ENCODE measurements at places on chromosomes 6 and 20.

GRCh38 chr6:17202526-17202925 is 78.6 kb upstream of the RBM24 start:
- no peak for DNase-seq

- no peak for DNase-seq
Observed at GRCh38 chr6:170525795-170526194, 27.3 kb downstream of the PSMB1 start.

- DNase-seq, result no peak
Observed at GRCh38 chr6:44234101-44235025, 11.0 kb downstream of the SLC29A1 start.

GRCh38 chr20:46599227-46599987 is 49.0 kb upstream of the OCSTAMP start:
- DNase-seq, result no peak

DNA sequence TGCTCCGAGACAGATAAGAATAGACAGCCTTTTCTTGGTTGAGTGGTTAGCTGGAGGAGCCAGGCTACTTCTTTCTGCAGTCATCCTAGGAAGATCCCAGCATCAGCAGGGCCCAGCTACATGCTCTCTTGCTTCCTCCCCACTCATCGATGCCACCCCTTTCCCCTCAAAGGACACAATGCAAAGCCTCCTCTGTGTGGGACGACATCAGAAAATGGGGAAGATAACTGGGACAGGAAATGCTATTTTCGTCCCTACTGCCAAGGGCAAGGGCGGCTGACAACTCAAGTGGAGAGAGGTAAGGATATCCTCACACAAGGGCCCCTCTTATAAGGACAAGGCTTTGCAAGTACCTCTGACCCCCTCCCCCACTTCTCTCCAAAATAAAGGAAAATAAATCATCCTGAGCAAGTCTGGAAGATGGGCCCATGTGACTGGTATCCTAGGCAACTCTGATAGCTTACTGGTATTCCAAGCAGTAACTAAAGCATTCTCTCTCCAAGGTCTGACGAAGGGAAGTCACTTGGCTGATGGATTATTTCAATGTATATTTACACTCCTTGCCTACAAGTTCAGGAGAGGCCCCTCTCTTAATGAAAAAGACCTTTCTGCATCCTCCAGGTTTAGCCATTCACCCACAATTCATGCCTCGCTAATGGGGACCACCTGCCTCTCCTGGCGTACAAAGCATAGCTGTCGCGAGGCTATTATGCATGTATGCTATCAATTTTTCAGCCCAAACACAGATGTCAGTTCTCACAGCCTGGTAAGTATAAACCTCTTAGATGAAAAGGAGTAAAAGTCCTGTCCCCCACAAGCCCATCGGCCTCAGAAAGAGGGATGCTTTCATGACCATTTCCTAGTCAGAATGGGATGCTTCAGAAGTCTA is 11.3 kb downstream of the ELMO2 start:
- no peak for DNase-seq

DNA sequence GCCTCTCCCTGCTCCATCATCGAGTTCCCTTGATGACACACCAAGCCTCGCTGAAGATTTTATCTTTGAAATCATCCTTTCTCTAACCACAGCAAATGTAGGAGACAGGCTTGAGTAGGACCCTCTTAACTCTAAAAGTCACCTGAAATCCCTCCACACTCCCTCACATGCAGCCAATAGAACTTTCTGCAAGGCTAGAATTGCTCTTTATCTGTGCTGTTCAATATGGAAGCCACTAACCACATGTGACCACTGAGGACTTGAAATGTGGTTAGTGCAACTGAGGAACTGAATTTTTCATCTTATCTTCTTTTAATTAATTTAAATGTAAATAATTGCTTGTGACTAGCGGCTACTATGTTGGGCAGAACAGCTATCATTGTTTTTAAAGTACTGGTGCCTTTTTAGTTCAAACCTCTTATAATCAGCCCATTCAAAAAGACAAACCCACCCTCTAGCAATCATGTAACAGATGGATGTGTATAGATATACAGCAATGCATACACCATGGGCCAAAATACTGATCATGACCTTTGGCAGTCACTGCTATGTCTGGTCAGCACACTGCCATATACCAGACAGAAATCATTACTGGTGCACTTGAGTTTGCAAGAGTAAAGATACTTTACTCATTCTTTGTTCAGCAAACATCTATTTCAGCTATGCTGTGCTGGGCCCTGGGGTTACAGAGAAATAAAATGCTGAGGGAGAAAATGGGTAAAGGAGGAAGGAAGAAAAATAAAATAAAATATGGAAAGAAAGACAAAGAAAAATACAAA is 50.0 kb downstream of the GFOD1 start:
- no peak for DNase-seq

DNA sequence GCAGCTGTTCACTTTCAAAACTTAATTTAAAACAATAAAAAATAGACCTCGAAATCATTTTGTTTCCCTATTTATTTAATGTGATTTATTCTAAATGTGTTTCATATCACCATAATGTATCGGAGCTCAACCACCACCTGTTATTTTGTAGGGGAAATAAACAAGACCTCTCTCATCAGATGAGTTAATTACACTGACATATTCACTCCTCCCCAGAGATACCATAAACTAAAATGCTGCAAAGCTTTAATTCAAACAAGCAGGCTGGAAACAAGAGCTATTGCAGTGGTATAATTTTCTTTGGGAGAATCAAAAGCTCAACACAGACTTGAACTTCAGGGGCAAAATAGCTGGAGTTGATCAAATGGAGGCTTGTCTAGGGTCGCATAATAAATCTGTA is 303.5 kb upstream of the TSHZ2 start:
- DNase-seq, result no peak

DNA sequence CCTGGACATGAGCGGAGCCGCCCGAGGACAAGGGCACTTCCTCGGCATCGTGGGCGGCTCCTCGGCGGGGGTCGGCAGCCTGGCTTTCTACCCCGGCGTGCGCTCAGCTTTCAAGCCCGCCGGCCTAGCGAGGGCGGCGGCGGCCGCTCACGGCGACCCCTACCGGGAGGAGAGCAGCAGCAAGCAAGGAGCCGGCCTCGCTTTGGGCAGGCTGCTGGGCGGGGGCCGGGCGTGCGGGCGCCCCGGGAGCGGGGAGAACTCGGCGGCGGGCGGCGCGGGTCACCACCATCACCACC is 6.7 kb downstream of the PRDM13 start:
- DNase-seq, result peak; percentile 25

GRCh38 chr6:51841626-51842025 is 245.8 kb downstream of the PKHD1 start:
- no peak for DNase-seq

- no peak for DNase-seq
Observed at GRCh38 chr6:2697291-2697690, 53.4 kb downstream of the MYLK4 start.

GRCh38 chr6:120652506-120652905 is 681.8 kb downstream of the TBC1D32 start:
- DNase-seq, result no peak

DNA sequence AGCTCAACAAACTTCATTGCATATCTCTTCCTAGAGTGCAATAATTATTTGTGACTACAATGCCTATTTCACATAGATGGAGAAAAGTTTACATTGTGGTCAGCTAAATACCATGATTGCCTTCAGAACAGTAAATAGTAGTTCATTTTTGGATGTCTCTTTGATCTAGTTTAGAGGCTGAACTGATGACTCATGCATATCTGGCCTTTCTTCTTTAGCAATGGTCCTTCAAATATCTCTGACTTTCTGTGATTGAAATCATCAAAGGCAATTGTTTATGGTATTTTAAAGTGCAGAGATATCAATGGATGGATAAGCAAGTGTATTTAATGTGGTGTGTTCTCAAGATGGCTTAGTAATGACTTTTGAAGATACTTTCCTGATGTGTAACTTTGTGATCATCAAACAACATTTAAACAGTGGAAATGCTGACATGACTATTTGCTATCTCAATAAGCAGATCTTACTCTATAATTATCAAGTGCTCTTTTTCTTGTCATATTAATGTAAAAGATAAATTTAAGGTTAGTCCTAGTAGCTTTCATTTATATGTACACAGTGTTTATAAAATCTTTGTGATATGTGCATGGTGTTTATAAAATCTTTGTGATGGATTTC is 523.7 kb upstream of the SLC35B3 start:
- DNase-seq, result no peak

DNA sequence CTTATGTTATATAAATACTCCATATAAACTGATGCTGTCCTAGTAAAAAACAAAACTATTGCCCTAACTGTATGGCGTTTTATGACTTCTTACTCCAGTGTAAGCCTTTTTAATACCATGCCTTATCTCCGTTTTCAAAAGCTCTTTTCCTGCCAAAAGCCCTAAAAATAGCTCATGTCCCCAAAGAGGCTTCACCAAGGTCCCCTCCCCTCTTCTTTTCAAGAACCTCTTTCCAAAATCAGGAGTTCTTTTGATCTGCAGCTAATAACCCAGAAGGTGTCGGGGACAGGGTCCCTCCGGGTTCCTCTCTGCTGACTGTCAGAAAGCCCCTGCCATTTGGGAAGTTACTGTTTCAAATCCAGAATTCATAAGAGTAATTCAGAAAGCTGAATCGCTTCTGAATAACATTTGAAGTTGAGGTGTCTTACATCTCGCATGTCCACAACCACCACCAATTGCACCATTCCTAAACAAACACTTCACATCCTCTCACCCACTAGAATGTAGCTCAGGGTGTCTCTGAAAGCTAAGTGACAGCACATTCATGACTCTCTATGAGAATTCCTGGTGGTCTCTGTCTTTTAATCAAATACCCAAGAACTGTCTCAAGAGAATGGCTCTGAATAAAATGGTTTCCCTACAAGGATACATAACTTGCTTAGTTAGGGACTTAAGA is 13.3 kb downstream of the TASP1 start:
- no peak for DNase-seq

GRCh38 chr6:76790045-76790796 is 673.1 kb downstream of the HTR1B start:
- no peak for DNase-seq

DNA sequence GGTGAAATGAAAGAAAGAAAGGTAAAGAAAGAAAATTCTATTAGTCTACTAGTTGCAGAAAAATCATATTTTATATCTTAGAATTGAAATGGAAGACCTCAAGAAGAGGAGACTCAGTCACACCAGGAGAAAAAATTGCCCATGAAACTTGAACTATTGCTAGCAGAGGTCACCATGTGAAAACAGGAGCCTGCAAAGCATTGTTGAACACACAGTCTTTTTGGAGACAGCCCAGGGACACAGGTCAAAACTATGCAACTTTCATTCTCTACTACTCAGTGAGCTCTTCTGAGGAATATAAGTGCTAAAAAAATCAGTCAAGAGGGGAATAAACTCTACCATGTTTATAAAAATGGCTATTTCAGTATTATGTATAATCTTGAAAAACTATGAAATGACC is 89.8 kb upstream of the TENT5A start:
- DNase-seq, result no peak

DNA sequence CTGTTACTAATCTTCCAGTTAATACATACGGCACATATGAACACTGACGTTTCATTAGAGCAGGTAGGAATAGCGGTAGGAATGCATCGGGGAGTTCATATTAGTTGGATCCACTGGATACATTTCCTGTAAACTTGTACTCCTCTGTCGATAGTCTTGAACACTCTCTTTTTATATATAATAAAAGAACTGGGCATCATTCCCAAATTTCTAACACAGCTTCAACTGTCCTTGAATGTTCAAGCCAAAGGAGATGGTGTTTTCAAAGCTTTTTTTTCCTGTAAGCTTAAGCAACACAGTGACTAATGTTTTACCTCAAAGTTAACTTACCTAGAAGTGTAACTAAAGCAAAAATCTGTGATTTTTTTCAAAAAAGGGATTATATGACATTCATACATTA is 195.3 kb downstream of the UTRN start:
- no peak for DNase-seq

DNA sequence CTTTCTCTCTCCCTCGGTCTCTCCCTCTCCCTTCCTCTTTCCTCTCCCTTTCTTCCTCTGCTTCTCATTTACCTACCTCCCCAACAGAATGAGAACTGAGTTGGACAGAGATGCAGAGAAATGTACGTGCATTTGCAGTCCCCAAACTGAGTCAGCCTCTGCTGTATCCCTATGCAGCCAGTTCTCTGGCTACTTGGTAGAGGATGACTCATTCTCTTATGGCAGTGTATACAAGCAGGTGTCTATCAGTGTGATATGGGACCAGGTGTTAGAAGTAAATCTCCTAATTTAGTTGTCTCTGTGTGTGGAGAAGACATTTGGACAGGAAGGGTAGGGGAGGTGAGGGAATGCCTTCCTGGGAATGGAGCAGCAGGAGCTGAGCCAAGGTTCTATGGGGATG is 470.8 kb downstream of the CD109 start:
- no peak for DNase-seq

GRCh38 chr6:15340775-15341174 is 94.9 kb downstream of the JARID2 start:
- DNase-seq, result no peak

DNA sequence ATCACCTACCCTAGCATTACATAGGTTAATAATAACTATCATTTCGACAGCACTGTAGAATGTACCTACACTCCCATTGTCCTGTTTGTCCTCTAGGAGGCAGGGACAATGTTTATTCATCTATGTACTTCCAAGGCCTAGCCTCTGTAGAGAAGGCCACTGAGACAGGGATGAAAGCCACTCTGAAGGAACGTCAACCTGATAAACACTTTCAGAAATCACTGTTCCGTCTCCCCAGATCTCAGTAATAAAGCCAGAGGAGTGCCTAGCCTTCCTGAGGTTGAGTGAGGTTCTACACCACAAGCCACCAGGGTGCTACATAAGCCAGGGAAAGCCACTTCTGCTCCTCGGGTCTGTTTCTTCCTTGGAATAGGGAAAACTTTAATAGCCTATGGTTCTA is 44.8 kb downstream of the POPDC3 start:
- no peak for DNase-seq

- no peak for DNase-seq
Observed at GRCh38 chr20:34564833-34565232, 6.3 kb downstream of the MAP1LC3A start.

- DNase-seq, result no peak
Observed at GRCh38 chr20:36861875-36862801, 13.8 kb upstream of the TLDC2 start.

DNA sequence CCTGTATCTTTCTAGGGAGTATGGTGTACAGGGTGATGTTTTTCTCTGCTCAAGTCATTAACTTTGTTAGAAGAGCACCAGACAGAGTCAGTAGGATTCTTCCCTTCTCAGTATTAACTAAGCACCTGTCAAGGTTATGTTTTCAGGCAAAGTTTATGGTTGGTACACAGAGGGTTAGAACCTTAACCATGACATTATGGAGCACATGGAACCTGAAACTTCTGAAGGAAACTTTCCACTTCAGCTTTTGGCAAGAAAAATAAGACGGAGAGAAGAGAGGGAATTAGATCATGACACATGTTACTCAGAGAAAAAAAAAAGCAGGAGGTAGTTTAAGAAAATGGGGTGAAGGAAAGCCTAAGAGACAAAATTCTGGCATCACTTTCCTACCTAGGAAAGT is 112.9 kb upstream of the PDE7B start:
- DNase-seq, result no peak

GRCh38 chr6:16406966-16407365 is 168.6 kb downstream of the GMPR start:
- DNase-seq, result no peak
